ENCODE measurements at places on chromosomes 4 and X.

DNA sequence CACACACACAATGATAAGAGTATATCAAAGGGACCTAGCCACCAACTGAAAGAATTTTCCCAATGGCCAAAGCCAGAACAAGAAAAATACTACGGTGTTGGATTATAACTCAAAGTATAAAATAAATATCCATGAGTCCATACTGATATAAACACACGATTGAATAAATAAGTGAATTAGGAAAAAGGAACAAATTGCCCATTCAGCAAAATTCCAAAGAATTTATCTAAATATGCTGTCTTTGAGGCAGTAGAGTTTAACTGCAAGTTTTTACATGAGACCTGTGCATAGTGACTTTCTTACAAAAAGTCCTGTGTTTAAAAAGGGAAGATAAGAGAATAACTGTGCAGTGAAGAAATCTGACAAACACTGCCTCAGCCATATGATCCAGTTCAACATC, 278.8 kb upstream of the PPARGC1A start:
- DNase-seq: no peak
- no peaks in the 10 kb centered on the region for H3K27me3 ChIP-seq
- no peak overlapping the region for H3K4me3 ChIP-seq
- H3K36me3 ChIP-seq: no peaks in the 10 kb centered on the region
- no peak overlapping the region for H3K27ac ChIP-seq

DNA sequence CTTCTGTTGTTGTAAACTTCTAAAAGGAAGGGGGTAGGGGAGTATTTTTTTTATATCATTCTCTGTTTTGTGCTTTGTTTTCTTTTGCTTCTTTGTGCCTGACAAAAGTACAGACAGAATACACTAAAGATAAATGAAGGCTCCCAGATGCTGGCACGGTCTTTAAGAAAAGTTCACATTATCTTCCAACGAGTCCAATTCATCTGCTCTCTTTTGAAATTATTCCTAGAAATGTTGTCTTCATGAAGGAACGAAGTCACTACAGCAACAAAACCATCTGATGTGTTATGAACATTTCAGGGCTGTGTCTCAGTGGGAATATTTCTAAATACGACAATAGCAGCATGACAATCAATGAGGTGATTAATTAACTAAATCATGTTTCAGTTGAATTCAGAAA, 813.8 kb upstream of the HTR2C start:
- DNase-seq: no peak
- H3K4me1 ChIP-seq: no peaks in the 10 kb centered on the region
- no peak overlapping the region for H3K4me3 ChIP-seq
- H3K27me3 ChIP-seq: no peaks in the 10 kb centered on the region
- no peak overlapping the region for H3K27ac ChIP-seq
- H3K36me3 ChIP-seq: no peaks in the 10 kb centered on the region

DNA sequence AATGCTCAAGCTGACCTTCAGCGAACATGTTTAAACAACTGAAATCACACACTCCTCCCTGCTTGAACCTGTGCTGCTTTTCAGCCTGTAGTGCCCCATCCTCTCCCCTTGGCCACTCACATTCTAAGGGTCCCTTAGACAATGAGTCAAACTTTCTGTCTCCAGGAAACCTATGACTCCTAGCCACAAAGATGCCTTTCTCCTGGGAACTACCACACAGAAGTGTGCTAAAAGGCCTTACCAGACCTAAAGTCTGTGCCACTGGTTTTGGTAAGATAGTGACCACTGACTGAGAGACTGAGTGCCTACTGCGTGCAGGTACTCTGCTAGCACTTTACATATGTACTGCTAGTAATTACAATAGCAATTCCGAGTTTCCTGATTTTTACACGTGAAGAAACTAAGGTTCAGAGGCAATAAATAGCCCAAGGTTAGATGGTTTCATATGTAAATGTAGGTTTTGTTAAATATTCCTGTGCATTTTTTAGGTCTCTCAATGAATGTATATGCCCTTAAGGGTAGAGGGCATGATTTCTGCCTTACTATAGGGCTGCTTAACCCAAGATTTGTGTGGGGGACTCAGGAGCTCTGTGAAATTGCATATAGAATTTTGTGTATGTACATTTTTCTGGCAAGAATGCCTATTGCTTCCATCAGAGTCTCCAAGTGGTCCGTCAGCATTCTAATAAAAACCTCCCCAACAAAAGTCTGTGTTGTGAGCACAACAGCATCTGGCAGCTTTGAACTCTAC, 71.1 kb downstream of the NSG1 start:
- DNase-seq: no peak
- H3K4me1 ChIP-seq: no peaks in the 10 kb centered on the region
- no peak overlapping the region for H3K4me3 ChIP-seq
- peaks cover 29% of the 10 kb centered on the region for H3K36me3 ChIP-seq

DNA sequence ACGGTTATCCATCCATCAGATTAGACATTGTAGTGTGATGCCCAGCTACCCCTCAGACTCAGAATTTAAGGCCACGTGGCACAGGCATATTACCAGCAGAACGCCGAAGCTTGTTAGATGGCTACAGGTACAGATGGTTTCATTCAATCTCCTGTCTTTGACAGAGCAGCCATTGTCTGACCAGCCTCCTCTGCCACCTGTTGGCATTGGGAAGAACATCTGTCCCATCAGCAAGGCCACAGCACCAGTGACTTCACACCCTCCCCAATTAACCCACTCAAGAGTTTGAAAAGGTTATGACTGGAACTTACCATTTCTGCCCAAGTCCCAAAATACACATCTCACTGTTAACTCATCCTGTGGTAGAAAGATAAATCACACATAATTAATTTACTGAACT, 22.0 kb upstream of the PHKA2 start:
- DNase-seq: no peak
- no peaks in the 10 kb centered on the region for H3K4me1 ChIP-seq
- no peaks in the 10 kb centered on the region for H3K36me3 ChIP-seq
- no peaks in the 10 kb centered on the region for H3K27me3 ChIP-seq
- H3K4me3 ChIP-seq: no peak overlapping the region
- no peak overlapping the region for H3K27ac ChIP-seq

GRCh38 chrX:155134255-155134654, 62.9 kb downstream of the BRCC3 start:
- H3K4me3 ChIP-seq: no peak overlapping the region
- H3K36me3 ChIP-seq: no peaks in the 10 kb centered on the region
- H3K27me3 ChIP-seq: no peaks in the 10 kb centered on the region
- H3K4me1 ChIP-seq: no peaks in the 10 kb centered on the region

- DNase-seq: no peak
- no peak overlapping the region for H3K27ac ChIP-seq
- H3K4me1 ChIP-seq: no peaks in the 10 kb centered on the region
- H3K36me3 ChIP-seq: no peaks in the 10 kb centered on the region
Observed at GRCh38 chr4:126247409-126247808, 932.7 kb downstream of the FAT4 start.

DNA sequence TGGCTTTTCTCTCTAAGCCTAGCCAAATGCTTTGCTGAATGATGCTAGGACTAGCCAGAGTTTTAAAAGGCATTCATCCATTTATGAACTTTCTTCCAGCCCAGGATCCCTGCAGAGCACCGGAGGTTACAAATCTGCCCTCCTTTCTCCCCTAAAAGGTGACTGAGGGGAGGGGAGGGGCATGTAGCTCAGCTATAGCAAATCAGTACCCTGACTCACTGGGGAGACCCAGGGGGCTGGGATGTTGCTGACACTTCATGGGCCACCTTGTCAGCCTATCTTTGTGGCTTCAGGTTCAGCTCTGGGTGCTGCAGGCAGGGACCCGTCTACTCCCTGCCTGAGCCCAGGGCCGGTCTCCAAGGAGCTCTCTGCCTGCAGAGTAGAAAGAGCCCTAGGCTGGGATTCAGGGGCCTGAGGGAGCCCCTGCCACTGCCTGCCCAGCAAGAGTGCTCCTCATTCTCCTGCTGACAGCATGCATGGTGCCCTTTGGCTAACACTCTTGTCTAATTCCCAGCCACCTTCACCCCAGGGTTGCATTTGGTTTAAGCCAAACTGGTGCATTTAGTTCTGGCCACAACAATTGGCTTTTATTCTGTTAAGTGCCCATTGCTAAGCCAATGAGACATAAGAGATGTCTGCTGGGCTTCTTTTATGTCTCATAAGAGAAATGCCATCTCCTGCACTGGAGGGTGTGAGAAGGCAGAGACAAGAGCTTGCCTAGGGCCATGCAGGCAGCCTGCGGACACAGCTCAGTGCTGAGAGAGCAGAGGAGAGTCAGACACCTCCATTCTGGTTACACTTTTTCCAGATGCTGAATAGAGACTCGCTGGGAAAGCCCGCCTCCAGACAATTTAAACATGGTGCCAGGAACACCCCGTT, 11.9 kb upstream of the UBA6 start:
- no peak overlapping the region for H3K4me3 ChIP-seq
- peaks cover 30% of the 10 kb centered on the region for H3K36me3 ChIP-seq
- no peak overlapping the region for H3K27ac ChIP-seq
- H3K4me1 ChIP-seq: peaks cover 9% of the 10 kb centered on the region
- no peak for DNase-seq
- no peaks in the 10 kb centered on the region for H3K27me3 ChIP-seq

DNA sequence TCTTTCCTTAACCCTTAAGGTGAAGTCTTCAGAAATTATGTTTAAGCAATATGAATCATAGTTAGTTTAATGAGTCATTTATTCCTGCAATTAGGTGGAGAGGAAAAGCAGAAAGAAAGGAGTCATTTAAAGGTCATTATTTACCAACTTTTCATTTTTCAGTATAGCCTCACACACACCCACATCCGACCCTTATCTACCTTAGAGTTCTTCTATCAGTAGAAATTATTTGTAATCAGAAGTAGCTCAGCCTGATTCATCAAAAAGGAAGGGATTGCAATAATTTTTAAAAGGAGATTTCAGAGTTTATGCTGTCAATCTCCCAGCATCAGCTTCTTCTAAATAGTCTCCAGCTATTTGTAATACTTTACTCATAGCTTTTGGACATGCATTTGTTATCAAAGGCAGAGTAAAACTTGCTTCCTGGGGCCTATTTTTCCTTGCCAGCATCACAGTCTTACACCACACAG, 5.9 kb downstream of the ANXA10 start:
- H3K36me3 ChIP-seq: no peaks in the 10 kb centered on the region
- H3K27me3 ChIP-seq: no peaks in the 10 kb centered on the region
- H3K4me3 ChIP-seq: no peak overlapping the region
